Stimulated activated CD8-positive, alpha-beta memory T cell treated with anti-CD3 and anti-CD28 coated beads, Interleukin-15, amount 100 ng/mL, for 4 hours (primary cell): ENCODE measurements at places on chromosomes 16 and 17.

- no peak for DNase-seq
Observed at GRCh38 chr17:63855185-63855584, 12.7 kb upstream of the SMARCD2 start.

DNA sequence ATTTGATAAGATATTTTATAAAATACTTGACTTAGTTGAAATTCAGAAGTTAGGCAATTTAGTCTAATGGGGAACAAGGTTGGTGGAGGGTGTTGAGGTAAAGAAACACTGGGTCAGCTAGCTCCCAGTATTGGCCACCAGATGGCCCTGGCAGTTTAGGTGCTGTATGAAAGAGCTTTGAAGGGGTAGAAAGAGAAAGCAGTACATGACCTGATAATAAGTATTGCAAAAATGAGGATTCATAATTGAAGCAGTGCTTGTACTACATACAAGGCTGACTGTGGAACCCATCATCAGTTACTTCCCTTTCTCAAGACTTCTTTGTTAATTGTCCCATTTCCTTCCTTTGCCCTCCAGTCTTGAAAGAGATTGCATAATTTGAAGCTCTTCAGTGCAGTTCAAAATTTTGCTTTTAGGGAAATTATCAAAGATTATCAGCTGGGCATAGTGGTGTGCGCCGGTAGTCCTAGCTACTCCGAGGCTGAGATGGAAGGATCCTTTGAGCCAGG lies 29.4 kb downstream of the TANC2 start:
- DNase-seq: no peak

- no peak for DNase-seq
Observed at GRCh38 chr16:24769806-24770205, 40.4 kb downstream of the TNRC6A start.

- no peak for DNase-seq
Observed at GRCh38 chr17:27631411-27631760, 398 bp downstream of the LGALS9 start.
